IMR-90 (cell line): ENCODE measurements at places on chromosomes 4 and X.

- no peak for DNase-seq
Measured at GRCh38 chrX:32744921-32745320, 466.4 kb downstream of the DMD start.

DNA sequence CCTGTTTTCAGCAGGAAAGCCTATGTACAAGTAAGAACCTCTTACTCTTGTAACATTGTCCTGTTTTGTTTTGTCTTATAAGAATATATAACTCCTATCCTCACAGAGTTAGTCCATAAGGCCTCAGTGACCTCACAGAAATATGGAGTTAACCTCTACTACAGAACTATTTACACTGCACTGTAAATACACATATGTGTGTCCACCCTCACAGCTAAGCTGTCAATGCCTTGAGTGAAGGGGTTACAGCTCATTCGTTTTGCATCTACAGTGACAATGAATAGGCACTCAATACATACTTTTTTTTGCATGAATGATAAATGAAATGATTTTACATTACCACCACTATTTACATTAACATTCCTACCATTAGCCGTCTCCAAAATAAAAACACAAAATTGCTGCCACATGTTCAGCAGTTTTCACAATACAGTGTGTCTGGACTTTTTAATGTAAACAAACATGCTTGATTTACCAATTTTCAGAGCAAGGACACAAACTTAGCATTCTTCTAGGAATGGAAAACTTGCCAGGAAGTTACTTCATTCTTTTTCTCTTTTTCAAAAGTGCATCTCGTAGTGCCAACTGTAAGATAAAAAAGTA is 9.5 kb upstream of the NAAA start:
- DNase-seq, result peak; percentile 41

DNA sequence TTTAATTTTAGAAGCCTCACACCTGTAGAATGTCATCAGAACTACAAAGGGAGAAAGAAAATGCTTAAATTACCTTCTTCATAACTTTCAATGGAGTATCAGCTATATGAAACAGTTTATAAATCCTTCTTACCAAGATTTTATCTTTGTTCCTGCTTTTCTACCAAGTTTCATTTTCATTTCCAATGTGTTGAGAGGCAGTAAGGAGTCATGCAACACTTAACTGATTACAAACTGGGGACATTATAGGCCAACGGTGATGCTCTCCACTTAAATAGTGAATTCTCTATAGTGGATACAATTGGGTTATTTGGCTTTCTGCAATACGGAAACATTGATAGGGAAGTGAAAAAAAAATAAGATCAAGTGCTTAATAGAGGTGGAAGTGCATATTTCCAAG is 145.2 kb upstream of the FTHL17 start:
- DNase-seq, result no peak

GRCh38 chrX:9561199-9561598 is 96.3 kb downstream of the TBL1X start:
- DNase-seq, result no peak

GRCh38 chr4:84317513-84317912 is 181.6 kb downstream of the NKX6-1 start:
- DNase-seq, result no peak

- DNase-seq, result no peak
Measured at GRCh38 chr4:127134490-127134889, 498.3 kb upstream of the INTU start.

- no peak for DNase-seq
Measured at GRCh38 chr4:140239311-140239710, 85.3 kb upstream of the MAML3 start.

DNA sequence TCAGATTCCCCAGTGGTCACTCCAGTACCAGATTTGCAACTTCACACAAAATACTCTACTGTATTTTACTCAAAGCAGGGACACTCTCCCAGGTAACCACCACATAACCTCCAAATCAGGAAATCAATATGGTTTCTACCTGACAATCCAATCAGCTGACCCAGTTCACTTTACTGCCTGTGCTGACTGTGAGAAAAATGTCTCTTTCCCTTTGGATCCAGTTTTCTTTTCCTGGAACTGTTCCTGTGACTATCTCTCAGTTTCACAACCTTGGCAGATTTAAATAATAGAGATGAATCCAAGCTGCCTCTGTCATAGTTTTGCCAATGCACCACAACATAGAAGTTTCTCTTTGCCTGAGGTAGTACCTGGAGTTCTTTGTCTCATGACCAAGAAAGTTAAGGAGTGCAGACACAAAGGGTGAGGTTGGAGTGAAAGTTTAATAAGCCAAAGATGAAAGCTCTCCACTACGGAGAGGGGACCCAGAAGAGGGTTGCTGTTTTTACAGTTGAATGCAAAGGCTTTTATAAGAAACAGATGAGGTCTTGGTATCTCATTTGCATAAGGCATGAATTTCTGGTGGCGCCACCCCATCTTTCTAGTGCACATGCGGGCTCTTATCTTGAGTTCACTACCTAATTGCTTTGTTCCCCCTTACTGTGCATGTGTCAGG is 29.7 kb upstream of the IL9R start:
- no peak for DNase-seq

GRCh38 chr4:169758401-169758962 is 738 bp upstream of the HPF1 start:
- DNase-seq, result no peak

- peak; percentile 78 for DNase-seq
Measured at GRCh38 chr4:1172971-1173757, 781 bp upstream of the SPON2 start.

- DNase-seq, result no peak
Measured at GRCh38 chr4:185167234-185167633, 24.2 kb downstream of the SLC25A4 start.

DNA sequence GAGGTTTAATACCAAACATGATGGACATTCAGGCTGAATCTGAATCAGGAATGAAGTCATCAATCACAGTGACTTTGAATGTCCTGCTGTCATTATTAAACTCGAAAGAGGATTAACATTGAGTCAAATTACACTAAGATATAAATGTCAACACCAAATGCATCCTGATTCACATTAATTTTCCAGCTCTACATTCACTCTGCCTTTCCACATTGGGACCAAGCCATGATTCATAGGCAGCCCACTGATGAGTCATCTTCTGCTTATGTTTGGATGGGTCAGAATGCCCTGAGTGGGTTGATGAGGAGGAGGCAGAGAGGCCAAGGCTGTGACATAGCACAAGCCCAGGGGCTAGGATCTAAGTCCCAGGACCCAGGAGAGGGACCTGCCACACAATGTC is 247.6 kb upstream of the RPS6KA3 start:
- DNase-seq, result peak; percentile 83

DNA sequence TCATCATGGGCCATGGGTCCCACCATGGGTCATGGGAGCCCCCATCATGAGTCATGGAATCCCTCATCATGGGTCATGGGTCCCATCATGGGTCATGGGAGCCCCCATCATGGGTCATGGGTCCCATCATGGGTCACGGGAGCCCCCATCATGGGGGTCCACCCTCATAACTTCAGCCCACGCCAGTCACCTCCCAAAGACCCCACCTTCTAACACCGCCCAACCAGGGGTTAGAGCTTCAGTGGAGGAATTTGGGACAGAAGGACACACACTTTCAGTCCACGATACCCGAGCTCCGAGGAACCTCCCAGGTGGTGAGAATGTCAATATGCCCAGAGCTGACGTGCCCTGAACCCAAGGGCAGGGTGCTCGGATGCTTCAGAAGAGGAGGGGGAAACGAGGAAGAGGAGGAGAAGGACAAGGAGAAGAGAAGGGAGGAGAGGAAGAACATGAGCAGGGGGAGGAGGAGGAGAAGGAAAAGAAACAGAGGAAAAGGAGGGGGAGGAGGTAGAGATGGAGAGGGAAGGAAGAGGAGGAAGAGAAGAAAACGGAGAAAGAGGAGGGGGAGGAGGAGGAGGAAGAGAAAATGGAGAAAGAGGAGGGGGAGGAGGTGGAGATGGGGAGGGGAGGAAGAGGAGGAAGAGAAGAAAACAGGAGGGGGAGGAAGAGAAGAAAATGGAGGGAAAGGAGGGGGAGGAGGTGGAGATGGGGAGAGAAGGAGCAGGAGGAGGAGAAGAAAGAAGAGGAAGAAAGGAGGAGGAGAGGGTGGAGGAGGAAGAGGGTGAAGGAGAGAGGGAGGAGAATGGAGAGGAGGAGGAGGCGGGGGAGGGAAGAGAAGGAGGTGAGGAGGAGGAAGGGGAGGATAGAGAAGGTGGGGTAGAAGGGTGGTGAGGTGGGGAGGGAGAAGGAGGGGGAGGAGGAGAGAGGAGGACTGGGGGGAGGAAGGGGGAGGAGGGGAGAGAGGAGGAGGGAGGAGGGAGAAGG is 17.7 kb downstream of the IL3RA start:
- DNase-seq, result no peak

DNA sequence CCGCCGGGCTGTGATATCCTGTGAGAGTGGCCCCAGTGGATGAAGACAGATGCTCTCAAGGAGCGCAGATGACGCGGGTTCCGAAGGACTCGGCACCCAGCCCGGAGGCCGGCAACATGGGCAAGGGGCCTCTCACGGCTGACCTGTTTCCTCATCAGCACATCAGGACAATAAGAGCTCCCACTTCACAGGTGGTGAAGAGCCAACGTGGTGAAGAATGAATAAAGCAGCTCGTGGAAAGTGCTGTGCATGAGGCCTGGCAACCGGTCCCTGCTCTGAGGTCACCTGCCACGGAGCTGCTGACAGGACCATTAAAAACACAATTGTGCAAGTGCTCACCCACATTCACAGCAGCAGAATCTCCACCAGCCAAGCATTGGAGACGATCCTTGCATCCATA is 22.9 kb downstream of the ABLIM2 start:
- no peak for DNase-seq

GRCh38 chrX:7586126-7586525 is 256.8 kb upstream of the VCX start:
- peak; percentile 35 for DNase-seq

- peak; percentile 68 for DNase-seq
Measured at GRCh38 chr4:153154007-153154975, 50.0 kb upstream of the TRIM2 start.

DNA sequence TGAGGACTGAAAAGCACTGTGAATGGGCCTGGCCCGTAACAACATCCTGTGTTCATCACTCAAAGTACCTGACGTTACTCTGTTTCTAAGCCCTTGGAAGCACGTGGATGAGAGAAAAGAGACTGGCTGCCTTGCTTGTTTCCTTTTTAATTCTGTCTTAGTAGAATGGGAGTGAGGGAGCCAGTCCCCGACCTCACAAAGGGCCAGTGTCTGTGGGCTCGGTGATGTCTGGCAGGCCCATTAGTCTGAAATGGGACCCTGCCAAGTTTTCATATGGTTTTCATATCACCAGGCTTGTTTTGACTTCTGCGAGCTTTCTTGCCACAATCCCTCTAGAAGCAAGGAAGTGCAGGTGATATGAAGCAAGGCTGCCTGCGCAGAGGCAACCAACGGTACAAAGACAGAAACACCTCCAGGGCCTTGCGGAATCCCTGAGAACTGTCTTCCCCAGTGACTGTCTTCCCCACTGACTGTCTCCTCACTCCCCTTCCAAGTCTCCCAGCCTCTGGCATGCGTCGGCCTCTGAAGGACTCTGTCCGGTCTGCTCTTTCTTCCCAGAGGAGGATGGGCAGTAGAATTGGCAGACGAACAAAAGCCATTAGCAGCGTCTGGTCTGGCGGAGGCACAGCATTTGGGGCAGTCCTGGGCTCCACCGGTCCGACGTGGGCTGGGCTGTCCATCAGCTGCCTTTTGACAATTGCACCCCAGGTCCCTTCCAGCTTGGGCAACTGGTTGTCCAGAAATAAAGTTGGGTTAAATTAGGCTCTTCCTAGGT is 20.2 kb upstream of the RASL11B start:
- peak; percentile 19 for DNase-seq

DNA sequence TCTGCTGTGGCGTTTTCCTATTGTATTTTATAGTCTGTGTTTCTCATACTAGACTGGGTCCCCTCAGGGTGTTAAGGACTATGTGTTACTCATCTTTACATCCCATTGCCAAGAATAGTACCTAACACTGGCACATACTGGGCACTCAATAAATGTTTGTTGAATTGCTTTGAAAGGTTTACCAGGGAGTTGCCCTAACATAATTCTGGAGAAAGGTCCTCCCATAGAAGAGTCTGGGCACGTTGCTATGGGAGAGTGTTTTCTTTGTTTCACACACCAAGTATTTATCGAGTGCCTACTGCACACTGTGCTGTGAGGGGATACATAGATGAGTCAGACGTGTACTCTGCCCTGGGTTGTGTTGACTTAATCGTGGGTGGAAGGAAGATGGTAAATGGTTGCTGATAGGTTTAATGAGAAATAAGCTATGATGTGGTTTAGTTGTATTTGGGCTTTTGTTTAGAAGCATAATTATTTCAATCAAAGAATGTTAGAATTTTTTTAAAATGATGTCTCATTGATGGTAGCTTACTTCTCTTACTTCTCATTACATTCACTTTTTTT is 42.9 kb downstream of the AFF1 start:
- DNase-seq, result peak; percentile 76

DNA sequence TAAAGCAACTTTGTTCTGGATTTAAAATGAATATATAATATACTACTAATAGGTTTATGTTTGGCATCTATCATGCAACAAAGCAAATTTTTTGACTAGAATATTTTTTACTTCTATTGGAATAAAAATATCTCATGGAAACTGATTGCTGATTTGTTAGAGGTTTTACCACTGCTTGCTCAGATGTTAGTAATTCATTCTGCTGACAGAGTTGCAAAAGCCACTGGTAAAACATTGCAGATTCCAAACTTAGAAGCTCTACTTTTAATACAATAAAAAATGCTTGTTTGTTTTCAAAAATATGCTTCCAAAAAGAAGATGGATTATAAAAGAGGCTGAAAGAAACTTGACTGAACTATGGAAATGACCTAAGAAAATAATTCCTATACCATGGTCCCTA is 795.2 kb downstream of the PCDH18 start:
- DNase-seq, result peak; percentile 36

DNA sequence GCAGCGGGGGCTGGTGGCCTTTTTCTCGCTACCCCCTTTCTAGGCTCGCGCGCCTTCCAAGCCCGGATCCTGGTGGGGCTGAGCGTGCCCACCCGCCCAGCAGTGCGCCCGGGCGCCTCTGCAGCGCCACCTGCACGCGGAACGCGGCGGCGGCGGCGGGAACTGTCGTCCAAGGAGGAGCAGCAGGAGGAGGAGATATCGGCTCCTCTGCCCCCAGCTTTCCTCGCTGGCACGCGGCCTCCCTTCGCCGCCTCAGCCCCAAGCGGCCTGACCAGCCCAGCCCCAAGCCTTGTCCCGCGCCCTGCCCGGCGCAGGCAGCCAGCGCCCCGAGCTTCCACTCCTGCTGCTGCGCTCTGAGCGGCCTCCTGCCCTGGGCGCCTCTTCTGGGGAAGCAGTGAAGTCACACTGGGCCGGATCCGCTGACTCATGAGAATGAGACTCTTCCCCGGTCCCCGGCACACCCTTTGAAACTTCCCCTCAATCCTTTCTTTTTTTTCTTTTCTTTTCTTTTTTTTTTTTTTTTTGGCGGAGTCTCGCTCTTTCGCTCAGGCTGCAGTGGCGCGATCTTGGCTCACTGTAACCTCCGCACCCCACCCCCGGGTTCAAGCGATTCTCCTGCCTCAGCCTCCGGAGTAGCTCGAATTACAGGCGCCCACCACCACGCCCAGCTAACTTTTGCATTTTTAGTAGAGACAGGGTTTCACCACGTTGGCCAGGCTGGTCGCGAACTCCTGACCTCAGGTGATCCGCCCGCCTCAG is 10.6 kb upstream of the ELF4 start:
- peak; percentile 71 for DNase-seq

- peak; percentile 16 for DNase-seq
Measured at GRCh38 chrX:111133389-111133788, 37.4 kb downstream of the PAK3 start.
